ENCODE measurements at places on chromosomes 16 and 17.

DNA sequence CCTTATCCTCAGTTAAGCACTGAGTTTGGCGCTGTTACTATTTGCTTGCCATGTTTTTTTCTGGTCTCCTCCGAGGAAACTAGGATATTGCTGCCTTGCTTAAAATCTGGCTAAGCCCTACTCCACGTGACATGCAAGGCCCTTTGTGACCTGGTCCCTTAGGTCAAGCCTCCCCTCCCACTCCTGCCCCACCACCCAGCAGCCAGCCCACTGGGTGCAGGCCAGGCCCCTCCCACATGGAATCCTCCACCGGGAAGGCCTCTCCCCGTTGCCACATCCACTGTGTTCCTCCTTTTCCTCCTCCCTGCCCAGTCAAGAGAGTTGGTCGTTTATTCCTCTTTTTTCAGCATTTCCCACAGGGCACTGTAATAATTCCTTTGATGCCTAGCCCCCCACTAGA lies 16.2 kb downstream of the PSMD3 start:
- no peak for DNase-seq

DNA sequence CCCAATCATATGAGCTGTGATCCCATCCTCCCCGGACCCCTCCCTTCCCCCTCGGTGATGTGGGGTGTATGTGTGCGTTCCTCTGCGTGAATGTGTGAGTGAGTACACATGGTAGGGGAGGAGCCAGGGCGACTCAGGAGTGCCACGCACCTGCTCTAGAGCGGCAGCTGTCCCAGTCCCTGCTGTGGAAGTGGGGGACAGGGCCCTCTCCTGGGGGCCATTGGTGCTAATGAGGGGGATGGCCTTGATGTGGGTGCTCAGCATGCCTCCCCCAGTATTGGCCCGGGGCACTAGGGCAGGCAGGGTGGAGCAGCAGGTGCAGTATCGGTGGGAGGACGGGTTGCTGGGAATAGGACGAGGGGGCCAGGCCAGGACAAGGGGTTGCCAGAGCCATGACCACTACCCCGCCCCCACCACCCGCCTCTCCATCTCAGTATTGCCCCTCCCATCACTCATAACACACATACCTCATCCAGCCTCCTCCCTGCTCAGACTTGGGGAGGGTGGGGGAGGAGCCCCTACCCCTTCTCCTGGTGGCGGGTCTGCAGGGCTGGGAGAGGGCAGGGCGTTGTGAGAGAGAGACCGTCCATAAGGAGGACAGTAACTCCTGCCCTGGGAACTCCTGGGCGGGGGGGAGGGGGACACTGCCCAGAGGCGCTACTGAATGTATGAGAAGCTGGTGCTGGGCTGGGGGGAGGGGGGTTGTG lies 8.5 kb downstream of the NR1D1 start:
- DNase-seq, result peak; percentile 21

DNA sequence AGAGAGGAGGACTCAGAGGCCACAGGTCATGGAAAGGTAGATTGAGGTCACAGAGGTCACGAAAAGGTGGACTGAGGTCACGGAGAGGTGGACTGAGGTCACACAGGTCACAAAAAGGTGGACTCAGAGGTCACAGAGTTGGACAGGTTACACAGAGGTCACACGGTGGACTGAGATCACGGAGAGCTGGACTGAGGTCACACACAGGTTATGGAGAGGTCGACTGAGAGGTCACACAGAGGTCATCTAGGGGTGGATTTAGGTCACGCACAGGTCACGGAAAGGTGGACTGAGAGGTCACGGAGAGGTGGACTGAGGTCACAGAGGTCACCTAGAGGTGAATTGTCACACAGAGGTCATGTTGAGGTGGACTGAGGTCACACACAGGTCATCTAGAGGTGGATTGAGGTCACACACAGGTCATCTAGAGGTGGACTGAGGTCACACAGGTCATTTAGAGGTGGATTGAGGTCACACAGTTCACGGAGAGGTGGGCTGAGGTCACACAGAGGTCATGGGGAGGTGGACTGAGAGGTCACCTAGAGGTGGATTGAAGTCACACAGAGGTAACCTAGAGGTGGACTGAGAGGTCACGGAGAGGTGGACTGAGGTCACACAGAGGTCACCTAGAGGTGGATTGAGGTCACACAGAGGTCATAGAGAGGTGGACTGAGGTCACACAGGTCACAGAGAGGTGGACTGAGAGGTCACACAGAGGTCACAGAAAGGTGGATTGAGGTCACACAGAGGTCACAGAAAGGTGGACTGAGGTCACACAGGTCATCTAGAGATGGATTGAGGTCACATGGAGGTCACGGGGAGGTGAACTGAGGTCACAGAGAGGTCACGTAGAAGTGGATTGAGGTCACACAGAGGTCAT lies 26.7 kb upstream of the JPT2 start:
- no peak for DNase-seq

DNA sequence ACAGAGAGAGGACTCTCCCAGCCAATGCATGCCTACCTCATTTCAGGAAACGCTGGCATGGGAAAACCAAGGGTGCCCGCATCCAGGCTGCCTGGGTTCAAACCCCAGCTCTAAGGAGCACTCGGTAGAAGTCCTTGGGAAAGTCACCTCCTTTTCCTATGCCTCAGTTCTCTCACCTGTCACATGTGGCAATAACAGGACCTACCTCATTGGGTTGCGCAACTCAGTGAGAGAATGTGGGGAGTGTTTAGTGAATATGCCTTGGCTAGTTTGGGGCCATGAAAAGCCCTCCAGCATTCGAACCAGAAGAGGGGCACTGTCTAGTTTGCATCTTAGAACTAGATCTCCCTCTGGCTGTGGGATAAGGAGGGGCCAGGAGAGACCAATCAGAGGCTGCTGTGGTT lies 9.0 kb upstream of the NXPH3 start:
- no peak for DNase-seq

GRCh38 chr17:82959990-82960418 lies 119.4 kb upstream of the METRNL start:
- DNase-seq, result no peak
